Activated naive CD4-positive, alpha-beta T cell treated with Interleukin-2 at 50 U/mL for 16 hours (primary cell): ENCODE measurements at places on chromosomes 1 and 21.
A peak's percentile ranks its signal among the peaks of the same experiment; 100 is the strongest.

GRCh38 chr1:33094971-33095604 lies 14.1 kb downstream of the AZIN2 start:
- peak; percentile 24 for DNase-seq

GRCh38 chr1:235411489-235412486 lies 44.6 kb downstream of the TBCE start:
- no peak for DNase-seq

DNA sequence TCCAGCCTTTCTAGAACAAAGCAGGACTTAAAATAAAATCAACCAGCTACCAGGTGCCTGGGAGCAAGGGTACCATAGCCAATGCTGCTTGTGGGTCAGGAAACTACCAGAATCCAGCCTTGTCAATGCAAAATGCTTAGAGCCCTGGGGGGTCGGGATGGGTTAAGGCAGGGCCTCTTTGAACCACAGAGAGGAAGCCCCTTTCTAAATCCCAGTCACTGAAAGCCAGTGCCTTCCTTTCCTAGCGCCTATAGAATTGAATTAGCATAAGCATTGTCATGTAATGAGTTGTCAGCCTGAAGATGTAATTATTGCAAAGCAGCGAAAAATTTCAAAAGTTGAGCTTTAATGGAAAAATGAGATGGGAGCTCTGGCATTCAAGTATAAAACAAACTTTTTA lies 176.6 kb upstream of the DAB1 start:
- DNase-seq, result no peak

- DNase-seq, result no peak
These were observed 620.5 kb upstream of the PKN2 start for GRCh38 chr1:88063605-88064004.

DNA sequence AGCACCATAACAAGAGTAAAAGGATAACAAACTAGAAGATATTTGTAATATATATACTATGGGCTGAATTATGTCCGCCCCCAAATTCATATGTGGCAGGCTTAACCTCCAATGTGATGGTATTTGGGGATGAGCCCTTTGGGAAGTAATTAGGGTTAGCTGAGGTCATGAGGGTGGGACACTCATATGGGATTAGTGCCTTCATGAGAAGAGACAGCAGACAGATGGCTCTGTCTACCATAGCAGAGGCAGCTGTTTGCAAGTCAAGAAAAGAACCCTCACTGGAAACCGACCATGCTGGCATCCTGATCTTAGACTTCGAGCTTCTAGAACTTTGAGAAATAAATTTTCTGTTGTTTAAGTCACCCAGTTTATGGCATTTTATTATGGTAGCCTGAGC lies 303.6 kb downstream of the LMO4 start:
- no peak for DNase-seq

- no peak for DNase-seq
These were observed 309.7 kb upstream of the ZRANB2 start for GRCh38 chr1:71390518-71390917.

DNA sequence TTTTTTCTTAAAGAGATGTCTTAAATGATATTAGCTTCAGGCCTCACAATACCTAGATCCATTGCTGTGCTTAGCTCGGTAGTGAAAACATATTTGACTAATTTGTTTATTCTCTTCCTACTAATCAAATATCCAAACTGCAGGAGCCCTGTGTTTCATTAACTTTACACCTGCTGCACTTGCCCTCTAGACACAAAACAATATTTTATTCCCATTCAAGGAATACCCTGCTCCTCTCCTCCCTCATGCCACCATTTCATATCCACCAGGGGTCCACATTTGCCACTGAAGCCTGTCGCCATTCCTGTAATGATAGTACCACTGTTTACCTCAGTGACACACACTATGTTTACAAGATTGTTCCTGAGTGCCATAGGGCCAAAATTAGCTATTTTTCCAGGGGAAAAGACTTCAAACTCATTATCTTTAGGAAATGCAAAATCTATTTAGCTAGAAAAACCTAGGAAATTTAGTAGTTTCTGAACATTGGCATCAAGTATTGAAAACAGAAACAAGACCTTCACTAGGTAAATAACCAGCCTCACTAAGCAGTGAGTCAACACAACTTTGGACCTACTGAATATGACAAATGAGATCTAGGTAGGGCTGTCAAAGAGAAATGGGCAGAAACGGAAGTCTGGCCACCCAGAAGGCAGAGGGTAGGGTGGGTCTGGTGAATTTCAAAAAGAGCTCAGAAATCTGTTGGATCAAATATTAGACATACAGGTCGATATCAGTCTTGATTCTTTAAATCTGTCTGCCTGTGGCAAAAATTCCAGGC lies 134.6 kb upstream of the KCNK1 start:
- DNase-seq, result no peak

DNA sequence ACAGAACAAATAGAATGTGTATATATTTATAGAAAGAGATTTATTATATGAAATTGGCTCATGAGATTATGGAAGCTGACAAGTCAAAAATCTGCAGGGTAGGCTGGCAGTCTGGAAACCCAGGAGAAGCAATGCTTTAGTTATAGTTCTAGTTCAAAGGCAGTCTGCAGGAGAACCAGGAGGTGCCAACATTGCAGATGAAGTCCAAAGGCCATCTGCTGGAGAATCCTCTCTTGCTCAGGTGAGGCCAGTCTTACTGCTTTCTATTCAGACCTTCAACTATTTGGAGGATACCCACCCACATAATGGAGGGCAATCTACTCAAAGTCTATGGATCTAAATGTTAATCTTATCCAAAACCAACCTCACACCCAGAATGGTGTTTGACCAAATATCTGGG lies 75.9 kb upstream of the MRPS6 start:
- no peak for DNase-seq

- no peak for DNase-seq
These were observed 599.4 kb downstream of the LTN1 start for GRCh38 chr21:28393279-28393678.

DNA sequence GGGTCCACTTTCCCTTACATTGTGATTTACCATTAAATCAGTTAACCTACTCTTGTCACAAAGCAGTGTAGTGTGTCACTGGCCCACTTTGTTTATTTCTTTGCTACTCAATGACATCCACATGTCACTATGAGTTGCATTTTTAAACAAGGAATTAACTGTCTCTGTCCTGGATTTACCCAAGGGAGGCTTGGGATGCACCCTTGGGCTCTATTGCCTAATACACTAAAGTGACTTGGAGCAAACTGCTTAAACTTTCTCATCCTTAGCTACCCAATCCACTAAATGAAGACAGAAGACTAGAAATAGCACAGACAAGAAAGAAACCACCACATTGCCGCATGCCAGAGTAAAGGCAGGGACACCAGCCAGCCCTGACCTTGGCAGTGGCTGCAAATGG lies 136.2 kb upstream of the TIAM1 start:
- no peak for DNase-seq

DNA sequence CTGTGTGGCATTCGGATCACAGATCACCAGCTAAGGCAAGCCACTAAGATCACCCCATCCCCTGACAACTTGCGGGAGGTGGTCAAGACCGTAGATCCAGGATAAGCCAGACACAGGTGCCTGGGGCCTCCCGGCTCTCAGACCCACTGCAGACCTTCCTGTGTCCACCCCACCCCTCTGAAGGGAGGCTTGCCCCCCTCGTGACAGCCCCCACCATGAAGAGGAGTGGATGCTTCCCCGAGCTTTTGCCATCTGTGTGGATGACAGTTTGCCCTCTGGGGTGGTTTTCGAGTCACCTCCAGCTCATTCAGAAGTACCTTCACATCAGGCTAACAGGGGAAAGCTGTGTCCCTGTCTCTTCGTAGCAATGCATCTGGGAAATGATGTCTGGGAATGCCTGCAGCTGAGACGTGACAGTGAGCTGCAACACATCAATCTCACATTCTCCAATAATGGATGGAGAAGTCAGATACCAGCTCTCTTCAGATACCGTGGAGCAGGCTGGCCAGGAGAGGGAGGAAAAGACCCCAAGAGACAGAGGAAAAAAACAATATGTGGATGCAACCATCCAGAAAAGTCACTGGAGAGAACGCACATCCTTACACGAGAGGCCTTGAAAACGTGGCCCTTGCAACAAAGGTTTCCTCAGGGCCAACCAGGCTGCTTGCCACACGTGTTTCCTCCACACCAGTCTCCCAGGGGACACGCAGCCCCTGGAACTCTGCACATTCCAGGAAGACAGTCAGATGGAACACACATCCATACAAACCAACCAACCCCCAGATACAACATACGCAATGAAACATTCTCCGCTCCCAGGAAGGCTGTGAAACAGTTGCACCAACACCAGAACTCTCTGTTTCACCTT lies 20.4 kb upstream of the FHAD1 start:
- DNase-seq, result no peak

DNA sequence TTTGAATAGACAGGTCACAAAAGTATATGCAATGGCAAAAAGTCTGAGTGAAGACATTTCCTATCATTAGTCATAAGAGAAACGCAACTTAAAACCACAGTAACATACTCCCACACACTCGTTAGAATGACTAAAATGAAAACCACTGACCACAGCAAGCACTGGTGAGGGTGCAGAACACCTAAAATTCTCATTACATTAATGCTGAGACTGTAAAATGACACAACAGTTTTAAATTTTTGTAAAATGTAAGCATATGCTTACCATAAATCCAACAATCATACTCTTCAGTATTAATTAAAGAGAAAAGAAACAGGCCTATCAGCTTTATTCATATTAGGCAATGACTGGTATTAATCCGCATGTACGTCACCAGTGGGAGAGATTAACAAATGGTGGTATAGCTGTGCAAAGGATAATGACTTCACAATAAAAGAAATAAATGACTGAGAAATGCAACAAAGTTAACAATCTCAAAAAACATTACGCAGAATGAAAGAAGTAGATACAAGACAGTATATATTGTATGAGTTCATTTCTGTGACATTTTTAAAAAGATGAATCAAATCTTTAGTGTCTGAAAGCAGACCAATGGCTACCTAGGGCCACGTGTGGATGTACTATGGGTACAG lies 253.5 kb downstream of the AKT3 start:
- peak; percentile 36 for DNase-seq

DNA sequence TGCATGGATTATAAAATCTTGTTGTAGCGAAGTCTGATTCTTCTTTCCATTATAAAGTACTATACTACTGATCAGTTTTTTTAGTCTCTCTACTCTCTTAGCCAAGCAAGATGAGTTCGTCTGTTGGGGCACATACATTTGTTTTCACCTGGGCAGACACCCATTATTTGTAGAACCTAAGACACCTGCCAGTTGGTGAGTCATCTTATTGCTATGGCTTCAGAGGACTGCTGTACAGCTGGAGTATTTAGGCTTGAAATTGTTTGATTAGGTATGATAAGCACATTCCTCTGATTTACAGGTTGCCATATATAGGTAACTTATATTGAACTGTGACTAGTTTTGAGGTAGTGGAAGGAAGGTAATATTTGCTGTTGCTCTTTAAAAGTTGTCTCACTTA lies 17.2 kb downstream of the RBM15 start:
- no peak for DNase-seq

- no peak for DNase-seq
These were observed 155.2 kb downstream of the GABPA start for GRCh38 chr21:25890001-25890400.

DNA sequence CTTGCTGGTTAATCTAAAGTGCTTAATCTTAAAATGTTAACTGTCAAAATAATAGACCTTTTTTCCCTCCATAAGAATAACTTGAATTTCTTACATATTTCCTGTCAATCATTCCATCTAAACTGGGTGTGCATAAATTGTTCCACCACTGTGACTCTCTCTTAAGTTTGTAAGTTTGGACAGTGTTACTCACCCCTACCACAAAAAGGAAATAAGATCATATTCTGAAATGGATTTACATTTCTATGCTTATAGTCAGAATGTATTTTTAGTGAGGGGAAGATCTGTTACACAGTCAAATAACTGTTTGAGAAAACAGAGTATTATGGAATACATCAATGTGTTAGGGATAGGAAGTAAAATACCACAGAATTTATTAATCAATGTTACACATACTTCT lies 109.6 kb upstream of the DPYD start:
- no peak for DNase-seq

- DNase-seq, result no peak
These were observed 7.0 kb upstream of the CCT8 start for GRCh38 chr21:29080454-29080941.

GRCh38 chr1:224245188-224245587 lies 62.1 kb downstream of the DEGS1 start:
- DNase-seq, result peak; percentile 3

DNA sequence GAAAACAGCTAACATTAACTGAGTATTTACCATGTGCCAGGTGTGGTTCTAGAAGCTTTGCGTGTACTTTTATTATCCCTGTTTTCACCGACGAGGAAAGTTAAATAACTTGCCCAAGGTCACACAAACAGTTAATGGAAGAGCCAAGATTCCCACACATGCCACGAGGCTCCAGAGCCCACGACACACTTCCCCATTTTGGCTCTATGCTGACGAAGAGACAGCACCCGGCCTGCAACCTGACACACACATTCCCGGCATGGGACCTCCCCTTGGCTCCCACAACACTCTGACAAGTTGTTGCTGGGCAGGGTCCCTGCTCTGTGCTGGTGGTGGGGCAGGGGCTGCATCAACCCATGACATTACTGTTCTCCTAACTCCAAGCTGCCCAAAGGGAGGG lies 52.8 kb downstream of the RAP1GAP start:
- DNase-seq, result no peak
